ENCODE measurements at places on chromosomes 1 and 21.

GRCh38 chr1:59412718-59413326 is 115.9 kb downstream of the FGGY start:
- no peak for DNase-seq

- no peak for DNase-seq
Observed at GRCh38 chr1:174297351-174297750, 138.0 kb downstream of the RABGAP1L start.

DNA sequence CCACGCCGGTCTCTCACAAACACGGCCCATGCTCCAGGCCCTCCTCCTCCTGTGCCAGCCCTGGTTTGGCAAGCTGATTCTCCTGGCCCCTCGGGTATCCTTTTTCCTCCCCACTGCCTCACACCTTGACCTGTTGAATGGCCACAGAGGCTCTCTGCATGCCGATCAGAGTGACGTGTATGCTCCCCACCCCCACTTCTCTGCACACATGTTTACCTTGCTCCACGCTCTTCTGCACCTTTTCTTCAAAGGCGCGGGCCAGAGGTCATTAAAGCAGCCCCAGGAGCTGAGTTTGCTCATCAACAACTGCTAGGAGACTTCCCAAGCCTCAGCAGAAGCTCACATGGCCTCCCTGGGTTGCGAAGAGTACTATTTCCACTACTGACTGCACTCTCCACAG is 139.3 kb upstream of the EDN2 start:
- peak; percentile 43 for DNase-seq

- no peak for DNase-seq
Observed at GRCh38 chr1:110148961-110149360, 1.3 kb upstream of the SLC6A17 start.

DNA sequence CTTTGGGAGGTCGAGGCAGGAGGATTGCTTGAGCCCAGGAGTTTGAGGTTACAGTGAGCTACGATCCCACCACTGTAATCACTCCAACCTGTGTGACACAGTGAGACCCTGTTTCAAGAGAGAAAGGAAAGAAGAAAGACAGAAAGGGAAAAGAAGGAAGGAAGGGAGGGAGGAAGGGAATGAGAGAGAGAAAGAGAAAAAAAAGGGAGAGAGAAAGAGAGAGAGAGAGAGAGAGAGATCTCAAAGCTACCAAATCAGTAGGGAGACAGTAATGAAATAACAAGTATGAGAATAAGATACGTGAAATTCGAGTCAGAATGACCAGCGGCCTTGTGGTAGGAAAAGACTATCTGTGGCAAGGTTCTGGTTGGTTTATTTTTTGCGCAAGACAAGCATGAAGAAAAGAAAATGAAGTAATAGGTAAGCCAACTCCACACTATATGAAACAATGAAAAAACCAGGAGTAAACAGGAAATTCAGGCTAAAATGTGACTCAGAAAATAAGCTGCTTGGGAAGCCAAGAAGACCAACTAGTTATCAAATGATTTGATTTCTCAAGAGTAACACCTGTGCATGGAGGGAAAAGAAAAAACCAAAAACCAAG is 8.9 kb downstream of the MTF1 start:
- DNase-seq, result no peak

DNA sequence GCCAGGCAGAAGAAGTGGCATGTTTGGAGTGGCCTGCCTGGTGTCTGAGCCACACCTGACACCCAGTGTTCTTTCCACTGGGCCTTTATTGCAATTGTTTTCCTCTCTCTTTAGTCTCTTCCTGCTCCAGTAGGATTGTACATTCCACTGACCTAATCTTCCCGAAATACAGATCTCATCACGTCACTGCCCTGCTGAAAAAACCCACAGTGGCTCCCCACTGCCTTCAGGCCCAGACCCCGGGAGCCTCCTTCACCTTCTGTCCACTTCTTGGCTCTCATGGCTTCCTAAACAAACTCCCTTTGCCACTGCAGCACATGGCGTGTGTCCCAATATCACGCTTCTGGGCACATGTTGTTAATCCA is 25.3 kb upstream of the ATP5PO start:
- no peak for DNase-seq

GRCh38 chr21:17730782-17731181 is 88.4 kb downstream of the C21orf91 start:
- DNase-seq, result no peak

- DNase-seq, result peak; percentile 44
Observed at GRCh38 chr1:228013935-228014930, 7.4 kb downstream of the WNT3A start.

DNA sequence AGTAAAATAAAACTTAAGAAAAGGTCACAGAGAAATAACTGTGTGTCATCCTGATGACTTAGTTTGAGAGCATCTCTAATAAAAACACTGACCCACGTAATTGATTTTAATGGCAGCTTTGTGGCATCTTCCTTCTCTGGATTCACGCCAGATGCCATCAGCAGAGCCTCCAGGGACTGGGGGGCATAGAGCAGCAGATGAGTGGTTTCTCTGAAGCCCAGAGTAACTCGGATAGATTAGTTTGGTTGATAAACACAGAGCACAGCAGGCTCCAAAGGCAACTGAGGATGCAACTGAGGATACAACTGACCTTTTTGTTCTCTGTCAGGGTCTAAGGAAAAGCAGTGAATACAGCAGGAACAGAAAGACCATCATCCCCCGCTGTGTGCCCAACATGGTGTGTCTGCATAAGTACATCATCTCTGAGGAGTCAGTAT is 180.8 kb downstream of the RPS6KC1 start:
- DNase-seq, result no peak

DNA sequence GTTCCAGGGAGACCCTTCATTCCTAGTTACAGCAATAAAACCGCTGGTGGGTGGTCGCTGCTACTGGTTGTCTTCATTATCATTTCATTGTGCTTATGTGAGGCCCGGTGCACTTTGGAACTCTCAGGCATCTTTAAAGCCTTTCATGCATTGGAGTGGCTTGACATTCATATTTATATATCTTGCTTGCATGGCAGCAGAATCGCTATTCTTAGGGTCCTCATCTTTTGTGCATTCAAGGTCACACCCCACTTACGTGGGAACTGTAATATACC is 110.1 kb downstream of the ZBTB18 start:
- DNase-seq, result no peak

DNA sequence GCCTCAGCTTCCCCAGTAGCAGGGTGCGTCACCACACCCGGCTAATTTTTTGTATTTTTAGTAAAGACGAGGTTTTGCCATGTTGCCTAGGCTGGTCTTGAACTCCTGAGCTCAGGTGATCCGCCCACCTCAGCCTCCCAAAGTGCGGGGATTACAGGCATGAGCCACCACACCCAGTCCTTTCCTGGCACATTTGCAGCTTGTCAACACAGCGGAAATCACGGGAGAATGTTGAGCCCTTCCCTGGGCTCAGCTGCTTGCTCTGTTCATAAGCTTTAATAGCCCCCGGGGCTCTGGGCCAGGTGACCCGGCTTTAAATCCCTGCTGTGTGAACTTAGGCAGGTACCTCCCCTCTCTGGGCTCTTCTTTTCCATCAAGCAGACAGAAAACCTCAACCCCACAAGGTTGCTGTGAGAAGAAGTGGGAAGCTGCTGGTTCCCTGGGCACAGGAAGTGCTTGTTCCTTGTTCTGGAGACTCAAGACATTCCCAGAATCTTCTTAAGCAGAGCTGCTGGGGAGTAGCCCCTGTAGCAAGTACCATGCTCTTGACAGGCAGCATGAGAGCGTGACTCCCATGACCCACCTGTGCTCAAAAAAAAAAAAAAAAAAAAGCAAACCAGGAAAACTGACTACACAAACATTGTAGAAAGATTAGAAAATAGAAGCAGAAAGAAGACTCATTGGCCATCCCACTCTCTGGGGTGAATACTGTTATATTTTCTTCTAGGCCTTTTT is 14.5 kb upstream of the SELENON start:
- no peak for DNase-seq

- no peak for DNase-seq
Observed at GRCh38 chr1:203152158-203153034, 23.2 kb downstream of the MYBPH start.

DNA sequence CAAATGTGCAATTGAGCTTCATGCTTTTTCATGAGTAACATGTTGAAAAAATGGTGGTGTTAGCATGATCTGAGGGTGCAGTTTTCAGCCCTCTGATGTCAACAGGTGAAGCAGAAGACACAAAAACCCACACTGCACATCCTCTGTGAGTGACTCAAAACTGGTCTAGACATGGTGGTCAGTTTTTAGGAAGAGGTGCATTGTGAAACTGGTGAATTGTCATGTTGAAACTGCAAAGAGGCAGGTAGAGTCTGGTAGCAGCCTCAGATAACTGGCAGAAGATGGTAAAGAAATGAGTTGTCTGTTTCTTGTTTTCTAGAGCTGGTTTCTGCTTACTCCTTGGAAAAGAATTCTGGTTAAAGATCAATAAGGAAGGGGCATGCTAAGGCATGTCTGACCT is 97.3 kb upstream of the HMCN1 start:
- DNase-seq, result no peak

GRCh38 chr21:45494851-45495680 is 47.2 kb downstream of the SLC19A1 start:
- DNase-seq, result no peak

DNA sequence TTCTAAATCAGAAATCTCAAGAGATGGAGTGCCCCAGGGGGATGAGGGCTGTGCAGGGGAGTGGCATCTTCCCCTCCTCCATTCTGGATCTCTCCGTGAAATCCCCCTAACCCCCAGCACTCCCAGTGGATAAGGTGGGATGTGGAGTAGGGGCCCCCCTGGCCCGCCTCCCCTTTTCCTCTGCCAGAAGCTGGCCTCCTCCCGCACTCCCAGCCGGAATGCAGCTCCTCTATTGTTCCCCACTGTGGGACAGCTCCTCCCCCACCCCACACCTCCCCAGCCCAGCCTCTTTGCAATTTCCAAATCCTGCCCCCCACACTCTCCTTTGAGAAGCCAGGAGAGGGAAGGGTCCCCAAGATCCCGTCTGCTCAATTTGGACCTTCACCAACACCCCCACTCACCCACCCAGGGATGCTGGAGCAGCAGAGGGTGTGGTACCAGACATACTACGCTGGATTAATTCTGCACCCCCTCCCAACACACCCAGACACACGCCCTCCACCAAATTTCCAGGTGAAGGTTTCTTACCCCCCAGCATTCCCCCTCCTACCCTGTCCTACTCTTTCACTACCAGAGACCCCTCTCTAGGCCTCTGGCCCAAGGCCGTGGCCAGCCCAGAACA is 1.9 kb downstream of the MEX3A start:
- no peak for DNase-seq

DNA sequence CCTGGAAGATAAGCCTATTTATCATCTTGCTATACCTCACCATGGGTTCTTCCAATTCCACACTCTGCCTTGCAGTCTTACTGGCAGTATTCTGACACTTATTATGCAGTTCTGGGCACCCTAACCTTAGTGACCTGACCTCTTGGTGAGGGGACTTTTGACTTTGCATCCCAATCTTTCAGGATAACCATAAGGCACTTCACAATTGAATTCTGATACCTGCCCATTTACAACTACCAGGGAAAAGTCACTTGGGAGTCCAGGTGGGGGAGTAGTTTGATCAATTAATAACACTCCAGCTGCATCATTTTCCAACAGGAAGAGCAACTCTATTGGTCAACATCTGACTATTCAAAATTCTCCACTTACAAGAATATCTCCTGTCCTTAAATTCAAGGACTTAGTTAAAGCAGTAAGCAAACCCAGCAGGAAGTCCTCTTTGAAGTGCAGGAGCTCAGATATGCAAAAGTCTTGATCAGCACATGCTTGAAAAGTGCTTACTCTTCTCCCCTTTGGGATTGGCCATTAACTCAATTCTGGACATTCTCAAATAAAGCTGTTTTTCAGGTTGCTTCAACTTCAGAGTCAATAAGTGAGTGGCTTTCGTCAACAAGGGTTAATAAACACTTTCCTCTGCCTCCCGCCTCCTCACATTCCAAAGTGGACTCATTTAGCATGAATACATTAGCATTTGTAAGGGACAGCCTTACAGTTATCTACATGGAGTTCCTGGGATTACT is 177.4 kb upstream of the NRIP1 start:
- no peak for DNase-seq

- no peak for DNase-seq
Observed at GRCh38 chr1:38265293-38266196, 219.0 kb upstream of the POU3F1 start.

- no peak for DNase-seq
Observed at GRCh38 chr1:190098756-190099155, 378.9 kb downstream of the BRINP3 start.

DNA sequence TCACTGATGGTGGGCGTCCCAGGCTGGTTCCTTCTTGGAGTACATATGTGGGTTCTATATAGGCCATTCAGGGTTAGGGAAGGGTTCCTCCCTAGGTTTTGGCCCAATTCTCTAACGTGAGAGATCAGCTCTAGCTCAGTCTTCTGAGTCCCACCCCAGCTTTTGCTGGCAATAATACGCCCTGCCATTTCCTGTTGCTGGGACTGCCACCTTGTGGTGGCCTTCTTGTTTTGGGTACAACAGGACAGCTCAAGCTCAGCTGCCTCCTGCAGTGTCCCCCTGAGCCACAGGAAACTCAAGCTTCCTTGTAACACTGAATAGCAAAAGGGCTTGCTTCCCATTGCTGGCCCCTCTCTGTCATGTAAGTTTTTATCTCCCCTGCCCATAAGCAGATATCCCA is 77.8 kb downstream of the BACH1 start:
- DNase-seq, result peak; percentile 63

DNA sequence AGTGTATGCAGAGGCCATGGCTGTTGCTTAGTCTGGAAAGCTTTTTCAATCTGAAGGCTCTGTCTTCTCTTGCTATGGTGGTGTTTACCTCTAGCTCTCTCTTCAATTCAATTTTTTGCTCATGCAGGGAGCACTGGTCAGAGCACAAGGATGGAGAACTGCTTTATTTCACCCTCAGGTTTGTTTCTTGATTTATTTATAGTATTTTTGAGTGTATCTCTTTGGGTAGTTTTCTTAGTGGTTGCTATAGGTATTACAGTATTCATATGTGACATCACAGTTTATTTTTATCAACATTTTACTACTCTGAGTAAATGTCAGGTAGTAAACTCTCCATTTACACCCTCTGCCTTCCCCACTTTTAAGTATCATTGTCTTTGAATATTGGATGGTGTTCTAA is 147.9 kb downstream of the RASAL2 start:
- no peak for DNase-seq

DNA sequence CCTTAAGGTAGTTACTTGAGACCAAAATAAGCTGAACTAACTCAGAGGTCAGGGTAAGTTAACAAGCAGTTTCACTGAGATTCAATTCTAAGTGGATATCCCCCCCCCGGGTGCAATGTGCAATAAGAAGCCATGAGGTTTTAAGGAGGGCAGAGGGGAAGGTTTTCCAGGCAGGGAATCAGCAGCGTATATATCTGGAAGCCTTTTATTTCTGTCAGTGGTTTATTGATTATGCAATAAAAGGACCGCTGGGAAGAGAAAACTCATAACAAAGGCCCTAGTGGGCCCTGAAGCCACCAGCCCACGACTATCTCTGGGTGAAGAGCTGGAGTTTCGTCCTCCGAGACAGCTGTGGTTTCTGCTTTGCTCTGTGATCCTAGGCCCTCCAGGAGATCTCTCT is 53.1 kb upstream of the CTPS1 start:
- DNase-seq, result no peak
